ENCODE measurements at places on chromosomes 13 and 19.

- no peaks in the 10 kb centered on the region for H3K27me3 ChIP-seq
- H3K4me3 ChIP-seq, result no peak overlapping the region
- no peak overlapping the region for H3K27ac ChIP-seq
- DNase-seq, result no peak
These were observed 10.9 kb upstream of the RCBTB1 start for GRCh38 chr13:49596221-49596620.

DNA sequence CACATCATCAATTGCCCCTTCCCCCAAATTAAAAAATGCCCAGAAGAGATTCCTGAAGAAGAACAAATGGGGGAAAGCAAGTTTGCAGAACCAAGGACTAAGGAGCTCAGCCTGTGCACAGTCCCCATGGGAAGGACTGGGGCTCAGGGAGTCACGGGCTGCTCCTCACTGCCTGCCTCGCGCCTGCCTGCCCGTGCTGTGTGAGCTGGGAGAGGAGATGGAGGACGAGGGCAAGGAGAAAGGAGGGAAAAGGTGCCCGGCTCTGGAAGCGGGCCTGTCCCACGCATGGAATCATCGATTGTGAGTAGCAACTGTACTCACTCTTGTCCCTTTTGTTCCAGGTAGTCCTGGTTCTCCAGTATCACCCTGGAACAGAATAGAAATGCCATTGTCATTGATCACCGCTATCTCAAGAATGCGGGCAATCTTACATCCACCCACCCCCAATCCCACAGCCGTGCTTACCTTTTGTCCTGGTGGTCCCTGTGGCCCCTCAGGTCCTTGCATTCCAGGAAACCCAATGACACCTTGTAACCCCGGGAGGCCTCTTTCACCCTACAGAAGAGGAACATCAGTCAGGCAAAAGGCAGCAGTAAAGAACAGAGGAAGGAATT, 93.4 kb downstream of the COL4A1 start:
- H3K27me3 ChIP-seq, result no peaks in the 10 kb centered on the region
- H3K36me3 ChIP-seq, result no peaks in the 10 kb centered on the region
- H3K4me3 ChIP-seq, result no peak overlapping the region
- H3K27ac ChIP-seq, result no peak overlapping the region

DNA sequence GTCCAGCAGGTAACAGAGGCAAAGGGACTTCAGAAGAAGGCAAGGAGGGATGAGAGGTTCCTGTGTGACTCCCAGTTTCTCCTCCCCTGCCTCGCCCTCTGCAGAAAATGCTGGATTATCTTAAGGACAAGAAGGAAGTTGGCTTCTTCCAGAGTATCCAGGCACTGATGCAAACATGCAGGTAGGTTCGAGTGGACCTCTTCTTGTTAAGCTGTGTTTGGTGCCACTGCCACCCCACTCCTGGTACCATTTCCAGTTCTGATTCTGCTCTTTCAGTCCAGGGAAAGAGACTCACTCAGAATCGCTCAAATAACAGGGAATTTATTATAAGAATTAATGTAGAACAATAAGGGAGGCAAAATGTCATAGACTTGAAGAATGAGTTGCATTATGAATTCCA, 82.5 kb downstream of the MAP4K1 start:
- H3K4me3 ChIP-seq, result no peak overlapping the region
- no peaks in the 10 kb centered on the region for H3K36me3 ChIP-seq
- H3K27ac ChIP-seq, result no peak overlapping the region
- DNase-seq, result no peak
- peaks cover 21% of the 10 kb centered on the region for H3K4me1 ChIP-seq

DNA sequence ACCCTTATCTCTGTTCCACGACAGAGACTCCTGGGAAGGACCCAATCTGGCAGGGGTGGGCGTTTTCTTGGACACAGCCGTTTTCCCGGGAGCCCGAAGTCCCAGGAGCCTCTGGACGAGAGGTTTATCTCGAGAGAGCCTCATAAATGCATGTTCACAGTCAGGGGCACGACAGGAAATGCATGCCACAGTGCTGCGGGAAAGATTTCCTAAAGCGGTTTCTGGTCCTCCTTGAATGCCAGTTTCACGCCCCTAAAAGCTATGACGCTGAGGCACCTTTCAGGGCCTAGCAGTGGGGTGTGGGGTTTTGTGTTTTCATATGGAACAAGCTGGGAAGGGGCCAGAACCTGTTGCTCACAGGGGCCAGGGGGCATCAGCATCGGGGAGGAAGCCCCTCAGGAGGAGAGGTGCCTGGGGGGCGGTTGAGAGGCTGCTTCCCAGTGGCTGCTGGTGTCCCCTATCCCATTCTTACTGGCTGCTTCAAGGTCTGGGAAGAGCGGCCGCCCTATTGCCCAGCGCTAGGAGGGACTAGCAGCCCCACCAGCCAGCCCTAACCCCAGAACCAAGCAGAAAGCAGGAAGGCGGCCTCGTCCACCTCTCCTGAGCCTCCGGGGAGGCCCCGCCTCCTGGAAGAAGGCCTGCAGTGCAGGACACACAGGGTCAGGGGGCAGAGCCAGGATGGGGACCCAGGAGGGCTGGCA, 157.0 kb downstream of the KDM4B start:
- no peaks in the 10 kb centered on the region for H3K27me3 ChIP-seq
- H3K36me3 ChIP-seq, result no peaks in the 10 kb centered on the region
- H3K4me1 ChIP-seq, result peaks cover 71% of the 10 kb centered on the region
- H3K4me3 ChIP-seq, result no peak overlapping the region
- DNase-seq, result peak; percentile 43
- peak overlapping the region; percentile 89 for H3K27ac ChIP-seq

All from natural killer cell (primary cell).